ENCODE measurements at places on chromosomes 11 and 22. TPM values are rescaled to one million over a fixed set of nuclear protein-coding genes. Genes with fewer than 3 reads are reported as not detected.

C11orf65 gene
- total RNA-seq, result 0.69 TPM

HBD gene
- total RNA-seq, result not detected

TRIM66 gene
- total RNA-seq, result 2.6 TPM

OR4X1 gene
- not detected for total RNA-seq

NUDT22 gene
- total RNA-seq, result 73.9 TPM

GUCY1A2 gene
- 10.9 TPM for total RNA-seq

FAM83F gene
- total RNA-seq, result 5.2 TPM

SLC22A12 gene
- not detected for total RNA-seq

API5 gene
- 41.0 TPM for total RNA-seq

NLRP10 gene
- total RNA-seq, result not detected

UQCR10 gene
- 402 TPM for total RNA-seq

MUC5AC gene
- total RNA-seq, result not detected

C11orf16 gene
- not detected for total RNA-seq

ALKBH8 gene
- 6.8 TPM for total RNA-seq

KREMEN1 gene
- 68.2 TPM for total RNA-seq

MPPED2 gene
- 12.3 TPM for total RNA-seq

RHOD gene
- total RNA-seq, result 67.6 TPM

CCDC134 gene
- 5.9 TPM for total RNA-seq

OR52I2 gene
- total RNA-seq, result not detected

TRIM49 gene
- not detected for total RNA-seq

GGTLC3 gene
- not detected for total RNA-seq

P2RY2 gene
- 19.7 TPM for total RNA-seq

FDXACB1 gene
- total RNA-seq, result 1.3 TPM

DRD4 gene
- total RNA-seq, result not detected

CSTF3 gene
- 9.8 TPM for total RNA-seq

CHRM1 gene
- 0.07 TPM for total RNA-seq

CCDC86 gene
- 9.7 TPM for total RNA-seq

GVQW3 gene
- 2.3 TPM for total RNA-seq

VSIG10L2 gene
- total RNA-seq, result not detected

MOV10L1 gene
- total RNA-seq, result 0.22 TPM

SLC5A1 gene
- 223 TPM for total RNA-seq

IFITM10 gene
- total RNA-seq, result 0.77 TPM

LRRC74B gene
- not detected for total RNA-seq

OR4B1 gene
- not detected for total RNA-seq

SYT13 gene
- total RNA-seq, result 6.9 TPM

DEFB131B gene
- not detected for total RNA-seq

OR52E8 gene
- total RNA-seq, result not detected

TSSK2 gene
- total RNA-seq, result not detected

LRRN4CL gene
- 3.4 TPM for total RNA-seq

OR8B8 gene
- total RNA-seq, result not detected

Measured in left ventricle myocardium superior (tissue), 1 donor.